ENCODE measurements at places on chromosomes 7 and 10.

- H3K27me3 ChIP-seq, result no peaks in the 10 kb centered on the region
- no peak for DNase-seq
- peaks cover 24% of the 10 kb centered on the region for H3K4me1 ChIP-seq
- H3K36me3 ChIP-seq, result peaks cover 53% of the 10 kb centered on the region
Observed at GRCh38 chr7:47295606-47296005, 286.3 kb downstream of the TNS3 start.

DNA sequence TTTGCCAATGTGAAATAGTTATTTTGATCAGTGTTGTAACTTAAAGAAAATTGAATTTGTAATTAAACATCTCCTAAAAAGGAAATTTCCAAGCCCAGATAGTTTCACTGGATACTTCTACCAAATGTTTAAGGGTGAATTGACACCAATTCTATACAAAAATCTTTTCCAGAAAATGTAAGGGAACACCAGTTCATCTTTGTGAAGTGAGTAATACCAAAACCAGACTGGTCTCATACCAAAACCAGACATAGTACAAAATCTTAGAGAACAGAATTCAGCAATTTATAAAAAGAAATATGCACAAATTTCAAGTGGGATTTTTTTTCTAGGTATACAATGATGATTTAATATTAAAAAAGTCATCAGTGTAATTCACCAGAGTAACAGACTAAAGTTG is 86.0 kb upstream of the ZNF32 start:
- H3K27me3 ChIP-seq, result peaks cover 22% of the 10 kb centered on the region
- no peaks in the 10 kb centered on the region for H3K36me3 ChIP-seq
- H3K4me3 ChIP-seq, result no peak overlapping the region
- H3K27ac ChIP-seq, result no peak overlapping the region

GRCh38 chr7:134394056-134394455 is 64.8 kb downstream of the AKR1B1 start:
- no peaks in the 10 kb centered on the region for H3K36me3 ChIP-seq
- no peak overlapping the region for H3K4me3 ChIP-seq
- no peak overlapping the region for H3K27ac ChIP-seq
- H3K27me3 ChIP-seq, result no peaks in the 10 kb centered on the region
- no peak for DNase-seq

DNA sequence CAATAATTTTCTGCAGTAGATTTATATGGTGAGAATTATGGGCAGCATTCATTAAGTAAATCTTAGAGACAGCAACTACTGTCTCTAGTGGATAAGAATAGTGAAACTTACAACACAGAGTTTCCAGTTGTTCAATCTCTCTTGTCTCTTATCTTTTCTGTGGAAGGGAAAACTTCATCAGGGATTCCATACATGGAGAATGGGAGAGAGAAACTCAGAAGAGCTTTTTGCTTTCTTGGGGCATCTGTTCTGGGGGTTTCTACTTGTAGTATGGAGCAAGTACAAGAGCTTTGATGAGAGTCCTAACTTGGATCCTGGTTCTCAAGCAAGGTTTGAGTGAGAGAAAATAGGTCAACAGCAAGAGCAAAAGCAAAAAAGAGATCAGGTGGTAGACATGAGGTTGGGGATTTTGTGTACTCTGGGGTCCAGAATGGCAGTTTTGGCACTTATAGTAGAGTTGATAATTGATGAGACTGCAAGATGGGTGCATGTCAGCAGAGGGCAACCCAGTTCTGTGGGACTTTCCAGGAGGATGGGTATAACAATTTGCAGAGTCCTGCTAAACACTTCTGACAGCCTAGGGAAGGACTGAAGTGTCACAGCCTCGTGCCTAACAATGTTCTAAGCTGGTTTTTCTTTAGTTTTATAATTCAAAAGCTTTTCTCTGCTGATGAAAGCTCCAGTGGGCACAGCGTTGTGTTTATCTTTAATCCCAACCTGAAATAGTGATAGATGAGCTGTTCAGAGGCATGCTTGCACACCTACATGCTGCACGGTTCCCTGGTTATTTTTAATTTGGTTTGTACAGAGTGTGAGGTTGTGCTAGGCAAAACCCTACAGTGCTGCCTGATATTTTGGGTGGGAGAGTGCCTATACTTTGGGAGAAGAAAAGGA is 32.0 kb upstream of the STRIP2 start:
- H3K4me1 ChIP-seq, result no peaks in the 10 kb centered on the region
- no peaks in the 10 kb centered on the region for H3K27me3 ChIP-seq
- peaks cover 9% of the 10 kb centered on the region for H3K36me3 ChIP-seq

- no peaks in the 10 kb centered on the region for H3K4me1 ChIP-seq
- peaks cover 60% of the 10 kb centered on the region for H3K27me3 ChIP-seq
- H3K4me3 ChIP-seq, result no peak overlapping the region
- DNase-seq, result no peak
Observed at GRCh38 chr7:156440456-156440855, 200.1 kb upstream of the RNF32 start.

GRCh38 chr7:152025937-152026890 is 740 bp downstream of the GALNT11 start:
- H3K4me3 ChIP-seq, result peak overlapping the region; percentile 83
- H3K27me3 ChIP-seq, result no peaks in the 10 kb centered on the region
- peaks cover 16% of the 10 kb centered on the region for H3K36me3 ChIP-seq
- peak overlapping the region; percentile 17 for H3K27ac ChIP-seq
- H3K4me1 ChIP-seq, result peaks cover 6% of the 10 kb centered on the region
- DNase-seq, result no peak

DNA sequence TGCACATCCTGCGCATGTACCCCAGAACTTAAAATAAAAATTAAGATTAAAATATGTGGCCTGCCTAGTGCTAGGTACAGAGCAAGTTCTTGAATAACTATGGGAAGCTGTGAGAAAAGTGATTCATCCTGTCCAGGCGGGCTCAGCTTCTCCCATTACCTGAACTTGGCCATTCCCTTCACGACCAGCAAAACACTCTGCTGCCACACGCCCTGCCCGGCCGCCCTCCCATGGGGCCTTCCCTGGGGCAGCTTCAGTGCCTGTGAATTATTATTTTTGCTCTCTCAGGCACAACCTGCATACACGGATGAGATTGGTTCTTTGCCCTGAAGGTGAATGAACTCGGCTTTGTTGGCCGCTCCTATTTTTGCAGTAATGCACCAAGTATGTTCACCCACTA is 209.2 kb upstream of the SHH start:
- no peak overlapping the region for H3K27ac ChIP-seq
- no peaks in the 10 kb centered on the region for H3K4me1 ChIP-seq
- no peaks in the 10 kb centered on the region for H3K36me3 ChIP-seq
- no peak for DNase-seq

GRCh38 chr10:78045237-78045636 is 11.6 kb downstream of the RPS24 start:
- H3K4me1 ChIP-seq, result peaks cover 11% of the 10 kb centered on the region
- H3K27me3 ChIP-seq, result no peaks in the 10 kb centered on the region
- peaks cover 51% of the 10 kb centered on the region for H3K36me3 ChIP-seq
- DNase-seq, result no peak
- H3K27ac ChIP-seq, result no peak overlapping the region

DNA sequence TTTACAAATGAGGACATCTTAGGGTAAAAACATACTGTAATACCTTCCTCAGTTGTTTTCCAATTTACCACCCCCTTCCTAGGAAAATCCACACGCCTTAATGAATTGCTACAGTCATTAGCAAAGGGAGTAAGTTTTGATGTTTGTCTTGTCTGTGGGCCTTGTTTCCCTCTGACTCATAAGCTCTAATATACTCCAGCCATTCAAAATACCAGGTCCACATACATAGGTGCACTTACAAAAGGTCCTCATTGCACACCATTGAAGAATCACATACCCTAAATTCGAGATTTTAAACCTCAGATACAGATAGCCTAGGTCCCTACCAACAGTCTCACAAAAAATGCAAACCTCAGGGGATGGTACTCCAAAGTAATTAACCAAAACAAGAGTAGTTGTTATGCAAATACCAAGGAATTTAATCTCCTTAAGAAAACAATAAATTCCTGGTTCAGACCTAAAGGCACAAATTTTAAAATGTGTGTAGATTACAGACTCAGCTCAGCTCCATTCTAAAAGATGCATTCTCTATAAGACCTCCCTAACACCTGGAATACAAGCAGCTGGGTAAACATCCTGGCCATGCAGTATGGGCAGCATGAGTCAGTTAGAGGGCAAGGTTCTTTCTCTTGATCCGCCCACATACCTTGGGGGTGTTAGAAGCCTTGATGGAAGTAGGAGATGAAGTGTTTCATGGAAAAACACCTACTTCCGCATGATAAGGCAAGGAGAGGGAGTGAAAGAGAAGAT is 3.0 kb upstream of the LIPK start:
- H3K27ac ChIP-seq, result peak overlapping the region; percentile 56
- peaks cover 26% of the 10 kb centered on the region for H3K4me1 ChIP-seq
- H3K4me3 ChIP-seq, result peak overlapping the region; percentile 19
- no peaks in the 10 kb centered on the region for H3K27me3 ChIP-seq
- DNase-seq, result peak; percentile 70
- H3K36me3 ChIP-seq, result peaks cover 6% of the 10 kb centered on the region
